ENCODE measurements at places on chromosomes 2 and 18.
A peak's percentile ranks its signal among the peaks of the same experiment; 100 is the strongest.

DNA sequence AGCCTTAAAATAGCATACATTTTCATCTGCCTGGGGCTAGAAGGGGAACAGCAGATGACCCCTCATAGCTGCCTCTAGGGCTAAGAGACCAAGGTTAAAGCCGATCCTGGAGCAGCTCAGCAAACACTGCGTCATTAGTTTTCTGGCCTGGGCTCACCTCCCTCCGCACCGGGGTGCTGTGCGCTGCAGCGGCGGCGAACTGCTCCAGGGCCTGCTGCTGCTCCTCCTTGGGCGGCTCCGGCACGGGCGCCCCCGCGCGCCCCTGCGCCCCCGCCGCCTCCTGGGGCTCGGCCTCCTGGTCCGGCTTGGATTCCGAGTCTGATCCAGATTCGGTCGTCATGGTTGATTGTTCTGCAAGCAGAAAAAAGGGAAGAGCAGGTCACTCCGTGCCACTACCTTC, 55.0 kb downstream of the EPB41L3 start:
- DNase-seq: no peak

DNA sequence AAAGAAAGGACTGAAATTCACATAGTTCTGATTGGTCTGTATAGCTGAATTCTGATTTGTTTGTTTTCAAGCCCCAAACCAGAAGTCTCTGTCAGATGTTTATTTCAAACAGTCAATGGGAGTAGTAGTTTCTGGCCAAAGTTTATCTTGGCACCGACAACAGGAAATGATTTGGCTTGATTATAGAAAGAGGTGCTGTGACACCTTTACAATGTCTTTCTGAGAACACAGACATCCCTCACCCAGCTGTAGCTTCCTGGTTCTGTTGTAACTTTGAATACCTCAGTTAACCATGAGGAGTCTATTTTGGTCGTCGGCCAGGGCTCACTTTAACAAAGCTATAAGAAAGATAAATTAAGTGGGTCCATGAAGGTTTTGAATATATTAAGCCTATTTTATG, 545.0 kb upstream of the ZNF804A start:
- no peak for DNase-seq

DNA sequence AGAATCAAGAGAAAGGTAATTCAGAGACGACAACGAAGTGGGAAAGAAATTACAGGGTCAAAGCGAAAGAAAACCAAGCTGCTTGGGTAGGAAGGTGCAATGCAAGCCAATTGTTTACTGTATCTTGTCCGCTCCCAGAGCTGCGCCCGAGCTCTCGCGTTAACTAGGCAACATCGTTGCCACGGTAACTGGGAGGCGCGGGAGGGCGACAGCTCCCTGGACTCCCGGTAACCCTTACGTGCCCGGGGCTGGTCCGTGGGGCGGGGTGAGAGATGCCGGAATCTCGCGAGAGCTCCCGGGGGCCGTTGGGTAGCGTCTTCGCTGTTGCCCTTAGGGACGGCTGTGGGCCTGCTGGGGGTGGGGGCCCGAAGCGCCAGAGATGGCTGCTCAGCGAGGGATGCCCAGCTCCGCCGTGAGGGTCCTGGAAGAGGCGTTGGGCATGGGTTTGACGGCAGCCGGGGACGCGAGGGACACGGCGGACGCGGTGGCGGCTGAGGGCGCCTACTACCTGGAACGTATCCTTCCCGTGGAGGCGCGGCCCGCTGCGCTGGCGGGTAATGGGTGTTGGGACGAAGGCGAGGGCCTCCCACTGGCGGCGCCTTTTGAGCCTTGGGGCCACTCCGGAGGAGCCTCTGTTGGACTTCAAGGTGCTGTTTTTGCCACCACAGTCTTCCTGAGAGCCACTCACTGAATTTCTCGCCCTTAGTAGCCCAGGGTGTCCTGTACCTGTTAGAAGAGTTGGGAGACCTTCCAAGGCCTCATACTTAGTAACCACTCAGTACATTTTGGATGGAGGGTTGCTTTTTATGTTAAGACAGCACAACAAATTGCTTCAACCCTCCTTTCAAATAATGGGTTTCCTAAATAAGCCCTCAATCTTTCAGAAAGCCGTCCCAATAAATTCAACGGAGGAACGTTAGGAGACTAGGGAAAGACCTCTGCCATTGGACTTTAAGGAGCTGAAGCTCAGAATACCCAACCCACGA, at the start of gene SPAG16:
TSS of gene SPAG16 (plus strand) at position 360 of the 986 bp plus-strand sequence.
- peak; percentile 90 for DNase-seq

DNA sequence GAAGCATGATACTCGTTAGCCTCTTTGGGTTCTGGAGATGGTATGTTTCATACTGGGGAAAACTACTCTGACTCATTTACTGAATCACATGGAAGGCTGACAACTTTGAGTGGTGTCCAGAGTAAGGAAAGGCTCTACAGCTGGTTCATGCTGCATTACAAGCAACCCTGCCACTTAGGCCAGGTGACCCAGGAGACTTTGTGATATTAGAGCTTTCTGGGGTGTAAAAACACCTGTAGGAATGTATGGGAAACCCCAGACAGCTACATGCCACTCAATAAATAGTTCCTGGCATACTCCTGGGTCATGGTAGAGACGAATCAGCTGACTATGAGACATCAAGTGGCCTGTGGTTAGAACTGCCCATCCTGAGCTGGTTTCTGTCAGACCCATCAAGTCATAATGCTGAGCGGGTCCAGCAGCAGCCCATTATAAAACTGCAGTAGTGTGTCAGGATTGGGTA, 21.3 kb upstream of the TCF7L1 start:
- DNase-seq: no peak

DNA sequence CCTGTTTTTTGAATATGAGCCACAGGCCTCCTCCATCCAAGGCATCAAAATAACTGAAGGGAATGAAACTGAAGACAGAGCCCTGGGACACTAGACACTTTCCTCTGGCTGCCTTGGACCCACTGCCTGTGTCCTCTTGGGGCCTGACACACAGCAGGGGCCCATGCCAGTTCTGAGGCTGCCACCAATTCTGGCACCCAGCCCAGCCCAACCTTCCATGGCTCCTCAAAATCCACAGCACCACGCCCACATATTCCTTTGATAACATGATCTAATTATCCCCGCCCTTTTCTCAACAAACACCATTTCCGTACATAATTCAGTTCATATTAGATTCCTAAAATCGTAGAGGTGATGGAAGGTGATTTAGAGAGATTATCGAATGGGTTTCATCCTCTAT, 64.2 kb downstream of the EMX1 start:
- no peak for DNase-seq

GRCh38 chr2:71157124-71157793, 26.8 kb downstream of the MPHOSPH10 start:
- no peak for DNase-seq

DNA sequence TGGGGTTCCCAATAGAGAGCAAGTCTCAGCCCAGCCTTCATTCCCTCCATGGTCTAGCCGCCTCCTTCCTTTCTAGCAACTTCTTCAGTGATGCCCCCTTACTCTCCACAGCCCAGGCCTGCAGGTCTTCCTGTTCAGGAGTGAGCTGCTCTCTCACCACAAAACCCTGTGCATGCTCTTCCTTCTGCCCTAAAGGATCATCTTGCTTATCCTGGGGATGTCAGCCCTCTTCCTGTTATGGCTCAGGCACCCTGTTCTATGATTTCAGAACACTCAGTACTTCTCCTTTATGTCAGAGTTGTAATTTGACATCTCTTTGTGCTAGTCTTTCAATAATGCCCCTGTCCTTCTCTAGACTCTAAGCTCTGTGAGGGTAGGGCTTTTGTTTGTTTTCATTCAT, 19.4 kb downstream of the TMEM178A start:
- peak; percentile 30 for DNase-seq

DNA sequence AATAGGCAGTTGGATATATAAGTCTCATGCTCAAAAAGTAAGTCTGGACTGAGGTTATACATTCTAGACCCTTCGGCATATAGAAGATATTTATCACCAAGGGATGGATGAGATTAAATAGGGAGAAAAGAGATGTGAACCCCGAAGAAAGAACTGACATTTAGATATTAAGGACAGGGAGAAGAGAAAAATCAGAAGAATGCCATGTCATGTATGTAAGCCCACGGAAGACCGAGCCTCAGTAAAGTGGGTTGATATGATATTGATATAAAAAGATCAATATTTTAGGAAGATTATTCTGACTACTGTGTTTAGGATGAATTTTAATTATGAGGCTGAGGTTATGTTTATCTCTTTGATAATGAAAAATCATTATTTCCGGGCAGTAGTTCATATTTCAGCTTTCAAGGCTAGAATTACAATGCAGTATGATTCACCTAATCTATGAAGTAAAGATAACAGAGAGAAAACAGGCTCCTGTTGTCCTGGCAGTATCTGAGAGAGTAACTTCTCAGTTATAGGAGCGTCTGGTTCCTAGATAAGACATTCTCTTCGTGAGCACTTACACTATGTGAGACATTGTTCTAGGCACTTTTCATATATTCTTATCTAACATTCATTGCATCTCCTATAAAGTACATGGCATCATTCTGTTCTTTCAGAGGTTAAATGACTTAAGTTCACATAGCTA, 83.0 kb downstream of the UBR3 start:
- no peak for DNase-seq

GRCh38 chr2:226835420-226835795, 446 bp upstream of the RHBDD1 start:
- DNase-seq: no peak

- no peak for DNase-seq
Measured at GRCh38 chr2:32231959-32232358, 32.7 kb downstream of the NLRC4 start.

- no peak for DNase-seq
Measured at GRCh38 chr18:22678486-22678885, 254.6 kb upstream of the RBBP8 start.

- DNase-seq: no peak
Measured at GRCh38 chr2:160909781-160910242, 250.4 kb upstream of the TANK start.

Data from AML-193 (cell line).